Stimulated activated CD8-positive, alpha-beta memory T cell treated with anti-CD3 and anti-CD28 coated beads, Interleukin-15, amount 100 ng/mL, for 48 hours (primary cell): ENCODE measurements at places on chromosomes 11 and 22.
A peak's percentile ranks its signal among the peaks of the same experiment; 100 is the strongest.

- DNase-seq, result no peak
Measured at GRCh38 chr11:102868339-102868738, 6.4 kb downstream of the MMP12 start.

DNA sequence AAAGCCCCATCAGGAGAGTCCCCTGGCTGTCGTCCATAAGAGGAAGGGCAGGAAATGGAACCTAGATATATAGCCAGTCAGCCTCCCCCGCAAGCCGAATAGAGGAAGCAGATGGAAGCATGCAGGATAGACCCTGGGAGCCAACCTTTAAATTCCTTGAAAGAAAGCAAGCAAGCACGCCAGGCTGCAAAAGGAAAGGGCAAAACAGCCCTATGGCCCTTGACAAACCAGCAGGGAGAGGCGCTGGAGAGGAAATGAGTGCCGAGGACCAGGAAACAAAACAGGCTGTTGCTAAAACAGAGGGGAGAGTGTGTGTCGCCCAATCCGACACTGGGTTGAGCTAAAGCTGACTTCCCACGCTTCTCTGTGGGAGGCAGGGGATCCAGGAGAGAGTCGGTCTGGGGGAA lies 203.5 kb upstream of the MTNR1B start:
- DNase-seq, result no peak

- no peak for DNase-seq
Measured at GRCh38 chr22:43411869-43412807, at the start of gene MPPED1. TSS of gene MPPED1 (plus strand) at chr22:43412014. CDS start at chr22:43424986, 12,972 bp downstream.

DNA sequence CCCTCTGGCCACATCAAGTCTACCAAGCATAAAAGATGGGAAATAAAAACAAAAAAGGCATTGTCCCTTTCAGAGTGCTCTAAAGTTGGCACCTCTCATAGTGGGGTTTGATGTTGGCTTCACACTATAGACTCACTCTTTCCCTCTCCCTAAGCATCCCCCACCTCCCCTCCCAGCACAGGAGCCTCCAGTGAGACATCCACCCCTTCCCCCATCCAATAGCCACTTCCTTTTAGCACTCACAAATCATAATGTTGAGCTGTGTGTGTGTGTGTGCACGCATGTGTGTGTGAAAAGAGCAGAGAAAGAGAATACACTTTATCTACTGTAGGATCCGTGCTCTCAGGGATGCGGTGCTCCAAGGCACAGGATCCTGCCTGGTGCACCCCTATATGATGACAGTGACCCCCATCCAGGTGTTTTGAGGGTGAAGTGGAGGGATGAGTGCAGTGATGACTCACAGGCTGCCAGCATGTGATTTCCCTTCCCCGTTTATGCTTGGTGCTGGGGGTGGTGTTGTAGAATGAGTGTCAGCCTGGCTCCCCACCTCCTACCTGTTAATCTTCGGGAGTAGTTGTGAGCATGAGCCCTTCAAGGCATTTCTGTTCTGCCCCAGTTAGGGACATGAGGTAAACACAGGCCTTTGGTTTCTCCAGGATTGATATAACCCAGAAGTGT lies 235.2 kb upstream of the B3GAT1 start:
- DNase-seq, result no peak

- no peak for DNase-seq
Measured at GRCh38 chr11:109986488-109986887, 106.7 kb upstream of the ZC3H12C start.

DNA sequence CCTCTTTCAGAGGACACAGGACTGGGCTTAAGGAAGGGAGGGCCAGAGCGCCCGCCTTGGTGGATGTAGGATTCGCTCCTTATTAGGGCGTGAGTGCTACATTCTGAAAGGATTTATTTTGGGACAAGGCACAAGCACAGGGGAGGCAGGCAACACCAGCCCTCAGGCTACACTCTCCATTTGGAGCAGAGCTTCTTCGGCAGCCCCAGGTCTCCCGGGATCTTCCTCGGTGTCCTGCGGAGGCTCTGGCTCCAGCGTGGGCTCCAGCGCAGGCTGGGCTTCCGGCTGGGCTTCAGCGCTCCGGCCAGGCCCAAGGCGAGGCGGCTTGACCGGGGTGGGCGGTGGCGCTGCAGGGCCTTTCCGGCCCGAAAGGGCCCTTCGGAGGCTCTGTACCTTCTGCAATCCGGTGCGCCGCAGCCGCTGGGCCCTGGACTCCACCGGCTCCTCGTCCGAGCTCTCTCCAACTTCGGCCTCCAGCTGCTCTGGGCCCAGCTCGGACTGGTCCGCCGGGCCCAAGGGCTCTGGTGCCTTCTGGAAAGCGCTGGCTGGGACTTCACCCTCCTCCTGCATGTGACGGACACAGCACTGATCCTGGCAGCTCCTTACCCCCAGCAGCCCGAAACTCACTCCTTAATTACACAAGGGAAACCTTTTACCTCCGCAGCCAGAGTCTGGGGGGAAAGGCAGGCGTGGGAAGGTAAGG lies 1.1 kb downstream of the CAVIN3 start:
- DNase-seq, result no peak

DNA sequence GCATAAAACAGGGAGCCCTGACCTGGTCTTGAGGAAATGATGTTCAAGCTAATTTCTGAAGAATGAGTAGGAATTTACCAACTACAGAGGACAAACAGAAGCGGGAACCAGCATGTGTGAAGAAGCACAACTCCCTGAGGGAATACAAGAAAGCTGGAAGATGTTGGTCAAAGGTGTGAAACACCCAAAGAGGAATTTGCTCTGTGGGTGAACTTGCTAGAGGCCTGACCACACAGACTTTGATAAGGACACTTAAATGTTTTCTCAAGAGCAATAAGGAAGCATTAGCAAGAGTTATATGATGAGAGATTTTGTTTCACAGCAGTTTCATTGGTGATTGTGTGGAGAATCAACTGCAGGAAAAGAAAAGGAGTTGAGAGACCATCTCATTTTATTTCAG lies 17.6 kb downstream of the SLC5A12 start:
- no peak for DNase-seq

DNA sequence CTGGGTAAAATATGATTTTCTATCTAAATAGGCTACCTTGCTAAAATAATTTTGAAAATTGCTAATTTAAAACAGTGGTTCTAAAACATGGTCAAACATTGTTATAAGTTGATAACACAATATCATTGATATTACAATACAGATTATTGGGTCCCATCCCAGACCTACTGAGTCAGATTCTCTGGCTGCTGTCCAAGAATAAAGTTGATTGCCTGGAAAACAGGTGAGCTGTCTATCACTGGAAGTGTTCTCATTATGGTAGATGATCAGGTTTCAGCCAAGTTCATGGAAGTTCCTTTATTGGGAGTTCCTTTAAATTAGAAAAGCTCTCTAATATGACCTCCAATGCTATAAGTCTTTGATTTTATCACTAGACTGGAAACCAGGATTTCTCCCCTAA lies 52.3 kb downstream of the SC5D start:
- DNase-seq, result no peak

GRCh38 chr22:49509016-49509415 lies 318.7 kb downstream of the BRD1 start:
- DNase-seq, result no peak

DNA sequence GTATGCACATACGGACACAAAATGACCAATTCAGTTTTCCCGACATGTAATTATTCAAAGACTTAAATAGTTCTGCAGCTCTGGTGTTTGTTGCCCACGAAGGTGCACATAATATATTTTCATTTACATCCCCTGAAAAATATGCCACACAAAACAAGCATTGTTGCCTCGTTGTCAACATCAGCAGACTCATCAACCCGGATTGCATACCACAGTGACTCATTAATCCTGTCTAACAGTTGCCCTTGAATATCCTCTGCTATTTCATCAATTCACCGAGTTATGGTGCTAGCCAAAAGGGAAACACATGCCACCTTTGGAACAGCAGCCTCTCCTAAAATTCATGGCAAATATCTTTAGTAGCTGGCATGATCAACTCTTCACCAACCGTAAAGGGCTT lies 582.2 kb downstream of the LRRC4C start:
- DNase-seq, result no peak

GRCh38 chr22:23137905-23138561 lies 3.8 kb downstream of the RSPH14 start:
- peak; percentile 10 for DNase-seq

- DNase-seq, result no peak
Measured at GRCh38 chr11:17012179-17012578, 2.0 kb downstream of the PLEKHA7 start.

- peak; percentile 45 for DNase-seq
Measured at GRCh38 chr11:117180661-117181585, 2.4 kb downstream of the SIDT2 start.
